NCI-H82 (cell line): ENCODE measurements at places on chromosomes 2 and 18.

DNA sequence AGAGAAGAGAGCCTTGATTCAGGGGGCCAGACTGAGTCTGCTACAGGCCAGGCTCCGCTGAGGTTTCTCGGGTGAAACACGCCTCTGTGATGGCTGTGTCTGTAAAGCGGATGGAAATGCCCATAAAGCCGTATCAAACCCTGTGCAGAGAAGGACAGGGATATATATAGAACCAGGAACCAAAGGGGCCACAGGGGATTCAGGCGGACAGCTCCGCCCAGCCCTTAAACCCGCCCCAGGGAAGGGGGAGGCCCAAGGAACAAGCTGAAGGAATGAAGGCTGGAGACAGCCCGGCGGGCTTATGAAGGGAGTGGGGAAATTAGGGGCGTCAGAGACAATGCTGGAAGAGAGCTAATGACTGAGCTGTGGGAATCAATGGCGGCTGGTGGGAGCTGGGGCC, 42.1 kb downstream of the NHEJ1 start:
- DNase-seq: peak; percentile 33

- DNase-seq: no peak
Observed at GRCh38 chr2:67277450-67277849, 119.7 kb upstream of the ETAA1 start.

DNA sequence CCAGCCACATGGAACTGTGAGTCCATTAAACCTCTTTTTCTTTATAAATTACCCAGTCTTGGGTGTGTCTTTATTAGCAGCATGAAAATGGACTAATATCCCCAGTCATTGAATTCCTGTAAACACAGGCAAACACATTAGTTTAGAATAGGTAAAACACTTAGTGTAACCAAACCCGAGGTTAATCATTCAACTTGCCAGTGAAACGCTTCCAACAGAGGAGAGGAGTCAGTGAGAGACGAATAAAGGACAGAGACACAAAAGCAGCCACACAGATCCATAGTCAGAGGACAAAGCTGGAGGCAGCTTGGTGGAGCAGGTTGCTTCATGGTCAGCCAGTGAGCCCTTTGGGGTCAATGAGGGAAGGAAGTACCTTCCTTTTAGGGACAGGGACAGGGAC, 348.1 kb downstream of the TGIF1 start:
- no peak for DNase-seq

GRCh38 chr2:43008388-43008787, 216.0 kb upstream of the HAAO start:
- no peak for DNase-seq

GRCh38 chr2:219466816-219467735, 31.6 kb upstream of the GMPPA start:
- DNase-seq: no peak
